Stimulated activated CD8-positive, alpha-beta memory T cell treated with anti-CD3 and anti-CD28 coated beads, Interleukin-4, amount 100 ng/mL, for 1 hour (primary cell): ENCODE measurements at places on chromosomes 7 and 10.

DNA sequence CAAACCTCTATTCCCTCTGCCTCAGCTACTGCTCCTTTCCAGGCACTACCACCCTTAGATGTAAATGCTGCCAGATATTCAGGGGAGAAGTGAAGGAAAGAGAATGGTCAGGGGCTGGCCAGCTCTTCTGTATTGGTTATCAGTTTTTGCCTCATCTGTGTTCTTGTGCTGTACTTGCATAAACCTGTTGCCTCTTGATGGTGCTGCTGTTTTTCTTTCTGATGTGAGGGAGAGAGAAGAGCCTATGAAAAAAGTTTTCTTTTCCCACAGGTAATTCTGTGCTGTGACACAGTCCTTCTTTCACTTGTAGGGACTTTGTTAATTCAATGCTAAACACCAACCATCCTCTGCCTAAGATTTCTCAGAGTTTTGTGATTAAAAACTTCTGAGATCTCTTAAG, 57.5 kb downstream of the STK31 start:
- no peak for DNase-seq

DNA sequence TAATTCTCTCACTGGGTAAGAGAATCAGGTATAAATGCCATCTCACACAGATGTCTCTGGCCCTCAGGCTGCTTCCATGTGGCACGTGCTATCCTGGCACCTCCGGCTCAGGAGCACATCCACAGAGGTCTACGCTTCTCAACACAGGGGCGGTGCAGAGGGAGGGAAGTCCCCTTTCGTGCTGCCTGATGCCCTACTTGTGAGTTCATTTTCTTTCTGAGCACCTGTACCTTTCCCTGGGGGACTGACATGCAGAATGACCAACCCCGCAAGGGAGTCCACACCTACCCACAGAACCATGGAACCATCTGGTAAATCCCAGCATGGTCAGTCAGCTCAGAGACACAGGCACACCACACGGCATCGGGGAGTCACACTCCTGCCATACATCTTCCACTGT, 99.0 kb upstream of the SAMD8 start:
- no peak for DNase-seq

GRCh38 chr7:108455998-108456677, at the start of gene NRCAM:
NRCAM (minus strand) TSS chr7:108456436; CDS start chr7:108240064, 216,372 bp downstream.
- DNase-seq = no peak

DNA sequence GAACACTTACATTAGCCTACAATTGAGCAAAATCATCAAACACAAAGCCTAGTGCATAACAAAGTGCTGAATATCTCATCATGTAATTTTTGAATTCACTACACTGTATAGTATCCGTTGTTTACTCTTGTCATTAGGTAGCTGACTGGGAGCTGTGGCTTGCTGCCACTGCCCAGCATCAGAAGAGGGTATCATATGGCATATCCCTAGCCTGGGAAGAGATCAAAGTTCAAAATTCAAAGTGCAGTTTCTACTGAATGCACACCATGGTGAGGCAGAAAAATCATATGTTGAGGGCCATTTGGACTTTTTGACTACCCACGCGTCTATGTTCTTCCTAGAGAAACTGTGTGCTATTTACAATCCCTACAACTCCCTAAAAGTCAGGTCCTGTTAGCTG, 7.5 kb upstream of the ZC3HAV1 start:
- no peak for DNase-seq

GRCh38 chr10:129968020-129968852, 4.2 kb upstream of the EBF3 start:
- DNase-seq = no peak

DNA sequence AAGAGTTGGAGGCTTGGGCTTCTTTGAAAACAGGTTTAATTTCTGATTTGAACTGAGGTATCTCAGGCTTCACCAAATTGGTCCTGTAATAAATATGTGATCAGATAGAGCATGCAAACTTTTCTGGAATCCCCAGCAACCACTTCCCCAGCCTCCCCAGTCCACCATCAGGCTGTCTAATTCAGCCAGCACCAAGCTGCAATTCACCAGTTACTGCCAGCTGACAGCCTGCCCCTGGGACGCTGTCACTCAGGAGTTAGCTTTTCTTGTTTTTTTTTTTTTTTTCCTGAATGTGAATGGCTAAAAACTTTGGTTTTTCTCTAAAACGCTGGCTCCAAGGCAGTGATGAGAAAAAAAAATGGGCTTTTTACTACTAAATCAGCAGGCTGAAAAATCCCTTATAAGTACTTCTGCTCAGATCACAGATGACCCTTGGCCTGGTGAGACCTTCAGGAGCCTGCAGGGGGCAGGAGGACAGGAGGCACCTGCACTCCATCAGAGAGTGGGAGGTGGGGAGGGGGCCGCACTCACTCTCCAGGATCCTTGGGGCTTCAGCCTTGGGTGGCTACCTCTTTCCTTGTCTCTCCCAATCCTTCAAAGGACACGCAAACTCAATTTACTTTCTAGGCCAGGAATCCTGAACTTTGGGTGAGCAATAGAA, 349.4 kb downstream of the GATA3 start:
- DNase-seq = no peak

GRCh38 chr7:87479951-87480350, 4.5 kb upstream of the ABCB4 start:
- no peak for DNase-seq

- DNase-seq = no peak
Measured at GRCh38 chr7:17696422-17696821, 243.9 kb downstream of the SNX13 start.

GRCh38 chr7:2387897-2388636, 15.3 kb upstream of the CHST12 start:
- DNase-seq = no peak

DNA sequence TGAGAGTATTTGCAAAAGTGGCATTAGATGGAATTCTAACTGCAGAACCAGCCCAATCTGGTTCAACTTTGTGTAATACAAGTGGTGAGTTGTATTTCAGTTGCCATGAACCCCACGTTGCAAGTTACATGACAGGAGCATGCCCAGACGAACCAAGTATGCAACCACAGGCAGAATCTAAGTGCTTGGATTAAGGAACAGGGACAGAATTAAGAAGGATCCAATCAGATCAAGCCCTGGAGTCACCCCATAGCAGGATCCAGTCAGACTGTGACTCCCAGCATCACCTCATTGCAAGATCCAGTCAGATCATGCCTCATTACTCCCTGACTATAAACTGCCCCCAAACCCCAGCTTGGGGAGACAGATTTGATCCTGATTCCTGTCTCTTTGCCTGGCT, 388.7 kb upstream of the NRP1 start:
- no peak for DNase-seq

DNA sequence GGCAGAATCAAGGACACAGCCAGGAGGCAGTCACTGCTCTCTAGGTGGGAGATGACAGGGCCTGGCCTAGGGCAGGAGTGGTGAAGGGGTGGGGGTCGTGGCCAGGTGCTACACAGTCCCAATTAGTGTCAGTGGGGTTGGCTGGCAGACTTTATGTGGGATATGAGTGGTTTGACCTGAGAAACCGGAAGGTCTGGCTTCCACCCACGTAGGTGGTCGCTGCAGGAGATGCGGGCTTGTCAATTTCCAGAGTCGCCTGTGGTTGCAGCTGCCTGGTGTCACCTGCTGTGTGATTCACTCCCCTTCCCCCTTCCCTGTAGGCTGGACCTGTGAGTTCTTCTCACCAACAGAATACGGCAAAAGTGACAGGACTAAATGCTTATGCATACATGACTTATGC, 124.3 kb downstream of the KLF6 start:
- DNase-seq = no peak

DNA sequence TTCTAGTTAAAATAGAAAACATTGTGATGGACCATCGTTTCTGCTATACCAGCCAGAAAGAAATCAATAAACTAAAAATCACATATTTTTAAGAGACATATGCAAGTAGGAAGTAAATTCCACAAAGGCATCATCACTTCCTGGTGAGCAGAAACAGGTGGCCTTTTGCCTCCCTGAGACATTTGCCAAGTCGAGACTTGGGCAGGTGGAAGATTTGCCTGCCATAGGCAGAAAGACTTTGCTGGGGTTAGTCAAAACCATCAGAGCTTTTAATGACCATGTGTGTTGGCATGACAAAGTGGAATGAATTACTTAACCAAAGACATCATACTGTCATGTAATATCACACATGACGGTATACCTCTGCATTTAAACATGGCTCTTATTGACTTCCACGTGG, 66.0 kb upstream of the FGL2 start:
- no peak for DNase-seq

- no peak for DNase-seq
Measured at GRCh38 chr7:77528368-77528767, 8.7 kb upstream of the PTPN12 start.

- DNase-seq = no peak
Measured at GRCh38 chr7:38127216-38128207, 50.5 kb upstream of the STARD3NL start.
